Fibroblast of skin of right biceps (primary cell): ENCODE measurements at places on chromosomes 1 and 21.

DNA sequence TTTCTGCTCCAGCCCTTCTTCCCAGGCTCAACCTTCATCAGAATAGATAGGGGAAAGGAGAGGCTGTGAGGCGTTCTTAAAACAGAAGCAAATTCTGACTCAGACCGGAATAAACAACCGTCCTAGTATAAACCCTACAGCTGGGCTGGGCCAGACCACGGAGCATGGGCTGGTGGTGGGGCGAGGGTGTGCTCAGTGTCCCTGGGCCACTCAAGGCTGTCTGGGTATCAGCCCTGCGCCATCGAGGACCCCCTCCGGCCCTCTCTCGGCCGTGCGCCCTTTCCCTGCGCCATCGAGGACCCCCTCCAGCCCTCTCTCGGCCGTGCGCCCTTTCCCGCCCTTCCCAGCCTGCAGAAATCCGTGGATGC lies 36.0 kb downstream of the CAPN2 start:
- DNase-seq = peak; percentile 45

DNA sequence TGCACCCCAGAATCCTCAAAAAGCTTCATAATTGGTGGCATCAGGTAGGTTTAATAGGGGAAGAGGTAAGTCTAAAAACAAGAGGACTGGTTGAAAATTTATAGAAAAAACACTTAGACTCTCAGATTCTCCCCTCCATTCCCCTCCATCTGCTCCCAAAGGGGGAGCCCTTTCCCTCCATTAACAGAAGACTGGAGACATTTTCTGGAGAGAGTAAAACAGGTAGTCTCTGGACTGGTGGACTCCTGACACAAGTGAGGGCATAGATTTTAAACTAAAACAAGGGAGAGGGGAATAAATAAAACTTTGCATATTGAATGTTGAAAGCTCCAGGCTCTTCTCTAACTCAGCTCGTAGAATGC lies 54.0 kb upstream of the IPO9 start:
- DNase-seq = no peak

- DNase-seq = no peak
Measured at GRCh38 chr1:223772771-223773160, 60.4 kb downstream of the CAPN2 start.

DNA sequence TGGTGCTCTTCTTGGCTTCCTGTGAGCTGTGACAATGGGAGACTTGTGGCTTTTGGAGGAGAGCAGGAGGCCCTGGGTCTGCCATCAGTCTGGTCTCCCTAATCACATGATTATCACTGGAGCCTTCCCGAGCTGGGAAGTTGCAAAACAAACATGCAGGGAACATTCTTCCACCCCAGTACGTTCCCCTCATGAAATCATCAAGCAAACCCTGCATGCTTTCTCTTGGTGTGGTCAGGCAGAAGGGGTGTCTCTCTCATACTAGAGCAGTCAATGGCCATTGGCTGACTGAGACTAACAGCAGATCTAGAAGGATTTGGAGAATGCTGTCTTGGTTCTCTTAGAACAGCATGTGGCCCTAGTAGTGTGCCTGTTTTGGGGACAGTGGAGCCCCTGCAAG lies 111.2 kb downstream of the LIPI start:
- DNase-seq = no peak
